Inflammatory macrophage treated with lipopolysaccharide for 1 hour (primary cell): ENCODE measurements at places on chromosomes 4 and X.

GRCh38 chr4:16909281-16909680 is 10.8 kb upstream of the LDB2 start:
- DNase-seq = no peak

DNA sequence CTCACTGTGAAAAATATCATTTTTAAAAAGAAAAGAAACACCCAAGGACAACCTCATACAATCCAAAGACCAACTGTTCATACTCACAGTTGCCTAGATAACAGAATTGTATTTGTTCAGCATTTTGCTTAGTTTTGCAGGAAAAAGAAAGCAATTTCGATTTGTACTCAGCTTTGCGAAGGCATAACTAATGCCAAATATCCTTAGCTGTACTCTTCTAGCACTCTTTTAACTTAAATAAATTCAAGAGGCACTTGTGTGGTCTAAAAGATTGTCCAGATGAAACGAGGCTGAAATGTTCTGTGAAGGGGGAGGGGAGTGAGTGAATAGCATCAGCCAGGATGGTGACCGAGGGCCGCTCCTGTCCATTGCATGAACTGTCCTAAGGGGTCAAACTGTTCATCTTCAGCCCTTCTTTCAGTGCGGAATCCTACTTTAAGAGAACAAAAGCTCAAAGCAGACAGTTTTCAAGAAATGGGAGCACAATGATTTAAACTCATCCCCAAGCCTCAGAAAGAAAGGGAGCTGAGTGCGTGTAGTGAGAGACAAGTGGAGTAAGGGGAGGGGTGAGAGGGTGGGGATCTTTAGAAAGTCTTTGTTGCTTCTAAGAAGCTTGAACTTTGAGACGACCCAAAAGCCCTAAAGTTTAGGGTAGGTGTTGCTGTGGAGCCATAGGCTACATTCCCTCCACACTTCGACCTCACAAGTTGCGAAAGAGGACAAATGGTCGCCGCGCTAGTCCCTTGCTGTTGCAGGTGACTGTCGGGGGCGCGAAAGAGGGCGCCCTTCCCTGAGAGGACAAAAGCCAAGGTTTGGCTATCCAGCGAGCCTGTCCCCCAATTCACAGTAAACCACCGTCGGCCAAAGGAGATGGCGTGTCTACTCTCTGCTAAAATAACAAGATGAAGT is 4.0 kb upstream of the NEUROG2 start:
- no peak for DNase-seq

DNA sequence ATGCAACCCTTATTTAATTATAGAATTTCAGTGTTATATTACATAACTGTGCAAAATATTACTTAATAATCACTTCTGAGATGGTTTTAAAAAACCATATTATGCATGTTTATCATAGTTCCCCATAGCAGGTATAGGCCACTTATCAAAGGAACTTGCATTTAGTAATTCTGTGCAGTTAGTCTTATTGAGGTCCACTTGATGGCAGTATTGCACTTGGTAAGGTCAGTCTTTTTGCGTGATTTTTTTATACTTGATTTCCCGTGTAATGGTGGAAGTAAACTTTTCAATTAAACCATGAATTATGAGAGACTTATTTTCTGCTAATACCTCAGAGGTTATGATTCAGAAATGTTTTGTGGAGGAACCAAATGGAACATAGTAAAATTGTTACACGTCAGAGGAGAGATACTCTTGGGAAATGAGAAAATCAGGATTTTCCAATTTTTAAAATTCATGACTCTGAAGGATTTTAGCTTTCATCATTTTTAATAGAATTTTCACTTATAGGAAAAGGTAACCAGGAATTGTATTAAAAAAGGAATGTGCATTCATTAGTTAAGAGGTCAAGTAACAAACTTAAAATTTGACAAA is 230.0 kb downstream of the CCSER1 start:
- DNase-seq = peak; percentile 18

DNA sequence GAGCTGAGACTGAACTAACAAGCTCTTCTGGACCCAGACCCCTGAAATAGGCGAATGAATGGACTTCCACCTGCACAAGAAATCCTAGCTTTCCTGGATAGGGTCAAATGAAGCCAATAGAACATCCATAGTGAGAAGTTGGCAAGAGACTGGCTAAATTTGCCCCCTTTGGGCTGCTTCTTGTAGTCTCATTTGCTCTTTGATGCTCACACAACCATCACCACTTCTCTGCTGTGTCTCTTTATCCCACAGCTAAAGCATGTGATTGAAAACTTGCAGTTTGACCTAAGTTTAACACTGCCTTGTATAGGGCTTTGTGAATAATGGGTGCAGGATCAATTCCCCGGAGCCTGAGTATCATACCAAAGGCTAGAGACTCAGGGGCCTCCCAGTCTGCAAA is 38.2 kb downstream of the NLGN3 start:
- DNase-seq = no peak

GRCh38 chr4:174215057-174215456 is 68.4 kb downstream of the FBXO8 start:
- no peak for DNase-seq

DNA sequence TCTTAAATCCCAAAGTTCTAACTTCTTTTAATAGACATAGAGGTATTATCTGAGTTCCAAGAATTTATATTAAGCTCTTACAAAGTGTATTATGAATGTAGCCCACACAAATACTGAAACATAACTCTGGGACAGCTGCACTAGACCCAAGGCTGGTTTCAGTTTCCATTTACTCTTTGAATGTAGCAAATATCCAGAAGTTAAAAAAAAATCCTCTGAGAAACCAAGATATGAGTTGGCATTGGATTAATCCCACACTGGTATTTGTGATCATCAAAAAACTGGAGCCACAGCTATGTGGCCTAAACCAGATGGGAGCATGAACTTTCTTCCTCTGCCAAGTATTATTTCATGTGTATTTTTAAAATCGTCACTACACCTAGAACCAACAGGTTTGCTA is 23.6 kb upstream of the SMPX start:
- DNase-seq = no peak

GRCh38 chrX:38595801-38596200 is 34.5 kb downstream of the TSPAN7 start:
- no peak for DNase-seq
